Stimulated activated CD4-positive, alpha-beta T cell treated with anti-CD3 and anti-CD28 coated beads, Interleukin-1b, Interleukin-23, amount 100 ng/mL, for 24 hours (primary cell): ENCODE measurements at places on chromosomes 11 and 22.
A peak's percentile ranks its signal among the peaks of the same experiment; 100 is the strongest.

DNA sequence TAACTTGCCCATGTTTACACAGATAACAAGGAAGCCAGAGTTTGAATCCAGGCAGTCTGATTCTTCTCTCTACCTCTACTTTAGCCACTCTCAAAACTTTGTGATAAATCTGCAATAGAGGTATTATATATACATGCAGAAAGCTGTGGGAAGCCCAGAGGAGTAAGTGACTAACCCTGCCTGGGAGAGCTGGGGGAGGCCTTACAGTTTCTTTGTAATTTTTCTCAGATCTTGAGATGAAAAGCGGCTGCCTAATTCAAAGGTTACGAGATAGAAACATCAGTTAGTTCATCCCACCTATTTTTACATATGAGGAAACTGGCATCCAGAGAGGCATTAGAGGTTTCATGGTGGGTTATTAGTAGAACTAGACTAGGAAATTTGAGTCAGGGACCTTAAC is 4.9 kb downstream of the STIM1 start:
- no peak for DNase-seq

- no peak for DNase-seq
These were observed 9.0 kb downstream of the KIRREL3 start for GRCh38 chr11:126991596-126991995.

DNA sequence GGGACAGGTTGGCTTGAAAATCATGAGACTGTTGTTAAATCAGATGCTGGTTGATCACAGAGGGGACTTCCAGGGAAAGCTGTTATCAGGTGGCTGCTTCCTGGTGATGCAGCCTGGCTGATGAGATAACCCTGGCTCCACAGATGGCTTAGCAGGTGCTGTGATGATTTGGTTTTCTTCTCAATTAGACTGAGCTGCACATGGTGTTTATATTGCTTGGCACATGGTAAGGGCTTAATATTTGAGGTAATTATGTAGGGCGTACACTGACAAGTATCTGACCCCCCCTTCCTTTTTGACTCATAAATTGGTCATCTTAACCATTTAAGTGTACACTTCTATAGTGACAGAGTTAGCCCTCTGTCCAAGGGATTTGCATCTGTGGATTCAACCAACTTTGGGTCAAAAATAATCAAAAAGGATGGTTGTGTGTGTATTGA is 7.0 kb downstream of the RPS3 start:
- no peak for DNase-seq

GRCh38 chr11:8251616-8252295 is 11.9 kb downstream of the LMO1 start:
- no peak for DNase-seq

DNA sequence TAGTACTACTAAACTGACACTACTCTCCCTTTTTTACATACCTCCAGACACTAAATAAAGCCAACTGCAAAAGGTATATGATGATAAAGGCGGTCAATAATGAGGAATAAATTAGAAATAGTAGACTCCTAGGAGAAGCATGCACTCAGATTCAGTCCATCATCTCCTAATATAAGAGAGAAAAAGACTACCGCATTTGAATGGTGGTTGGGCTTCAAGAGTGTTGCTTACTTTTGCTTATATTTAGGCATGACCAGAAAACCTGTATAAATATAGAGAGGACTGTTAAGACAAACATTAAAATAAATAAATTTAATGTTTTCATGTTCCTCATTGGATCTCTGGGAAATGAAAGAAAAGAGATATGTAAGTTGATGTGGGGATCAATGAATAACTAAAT is 1137.0 kb downstream of the FAM181B start:
- no peak for DNase-seq

GRCh38 chr11:5910540-5910939 is 17.5 kb downstream of the OR52E5 start:
- DNase-seq: no peak

GRCh38 chr11:19632499-19632834 is 80.2 kb upstream of the NAV2 start:
- DNase-seq: no peak

DNA sequence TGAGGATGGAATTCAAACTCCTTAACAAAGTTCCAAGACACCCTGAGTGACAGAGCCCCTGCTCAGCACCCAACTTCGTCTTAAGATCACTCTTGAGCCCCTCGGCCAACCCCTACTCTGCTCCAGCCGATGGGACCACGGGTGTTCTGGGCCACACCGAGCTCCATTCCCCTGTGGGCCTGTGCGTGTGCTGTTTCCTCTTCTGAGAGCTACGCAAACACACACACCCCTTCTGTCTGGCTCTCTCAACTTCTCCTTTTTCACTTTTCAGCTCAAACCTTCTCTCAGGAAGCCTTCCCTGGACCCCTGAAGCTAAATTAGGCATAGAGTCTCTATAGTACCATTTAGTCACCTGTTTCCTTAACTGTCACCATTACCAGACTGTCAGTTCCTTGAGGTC is 37.5 kb upstream of the NNMT start:
- no peak for DNase-seq

DNA sequence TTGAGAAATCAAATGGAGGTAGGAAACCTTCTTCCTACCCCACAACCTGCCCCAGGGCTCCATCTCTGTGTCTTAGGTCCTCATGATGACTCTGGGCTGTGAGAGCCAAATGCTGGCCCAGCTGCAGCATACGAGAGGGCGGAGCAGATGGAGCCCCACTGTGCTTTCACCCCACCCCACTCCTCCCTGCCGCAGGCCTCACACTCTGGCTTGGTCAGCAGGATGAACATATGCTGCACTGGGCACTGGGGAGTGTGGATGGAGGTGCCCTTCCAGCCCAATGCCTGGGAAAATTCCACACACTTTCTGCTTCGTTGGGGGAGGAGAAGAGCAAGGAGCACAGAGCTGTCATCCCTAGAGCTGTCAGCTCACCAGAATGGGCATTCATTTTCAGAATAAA is 271.6 kb upstream of the CADM1 start:
- no peak for DNase-seq

DNA sequence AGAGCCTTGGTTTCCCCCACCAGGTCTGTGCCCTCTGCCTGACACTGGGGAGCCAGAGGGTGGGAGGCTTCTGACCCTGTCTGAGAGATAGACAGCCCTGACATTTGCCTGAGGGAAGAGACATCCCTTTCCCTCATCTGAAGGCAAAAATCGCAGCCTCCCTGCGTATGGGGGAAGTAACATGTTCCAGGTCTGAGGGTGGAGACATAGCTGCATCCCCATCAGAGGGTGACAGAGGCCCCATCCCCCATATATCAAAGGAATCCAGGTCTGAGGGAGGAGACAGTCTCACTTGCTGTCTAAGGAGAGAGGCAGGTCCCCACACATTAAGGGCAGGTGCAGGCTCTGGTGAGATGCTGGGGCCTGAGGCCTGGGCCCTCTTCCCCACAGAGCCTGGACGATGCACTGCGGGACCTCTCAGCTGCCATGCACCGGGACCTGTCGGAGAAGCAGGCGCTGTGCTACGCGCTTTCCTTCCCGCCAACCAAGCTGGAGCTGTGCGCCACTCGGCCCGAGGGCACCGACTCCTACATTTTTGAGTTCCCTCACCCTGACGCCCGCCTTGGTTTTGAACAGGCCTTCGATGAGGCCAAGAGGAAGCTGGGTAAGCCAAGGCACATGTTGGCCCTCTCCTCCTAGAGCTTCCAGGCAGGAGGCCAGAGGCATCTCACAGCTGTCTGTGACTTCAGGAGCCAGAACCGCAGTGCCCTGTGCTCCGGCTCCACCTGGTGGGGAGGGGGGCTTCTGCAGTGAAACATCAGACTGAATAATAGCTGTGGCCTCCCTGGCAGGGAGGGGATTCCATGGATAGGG is 16.1 kb upstream of the RELT start:
- no peak for DNase-seq

- no peak for DNase-seq
These were observed 107.7 kb upstream of the PLET1 start for GRCh38 chr11:112368381-112368780.

DNA sequence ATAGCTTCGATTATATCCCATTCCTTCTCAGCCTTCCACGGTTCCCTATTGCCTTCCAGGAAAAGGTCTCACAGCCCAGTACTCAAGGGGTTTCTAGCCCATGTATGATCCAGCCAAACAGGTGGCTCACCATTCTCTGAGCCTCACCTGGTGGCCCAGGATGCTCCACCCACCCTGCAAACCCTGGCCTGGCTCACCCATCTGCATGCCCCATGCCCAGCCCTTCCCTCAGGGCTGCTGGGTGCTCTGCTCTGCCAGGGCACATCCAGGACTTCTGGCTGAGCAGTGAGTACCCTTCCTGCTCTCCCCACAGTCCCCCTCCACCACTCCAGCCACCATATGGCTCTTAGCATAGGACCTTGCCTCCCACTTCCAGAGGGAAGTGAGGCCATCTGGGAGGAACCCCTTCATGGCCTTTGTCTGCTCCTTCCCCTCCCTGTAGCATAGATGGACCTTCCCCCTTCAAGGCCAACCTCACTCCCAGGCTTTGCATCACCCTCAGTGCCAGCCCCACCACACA is 5.8 kb upstream of the RCOR2 start:
- DNase-seq: no peak

DNA sequence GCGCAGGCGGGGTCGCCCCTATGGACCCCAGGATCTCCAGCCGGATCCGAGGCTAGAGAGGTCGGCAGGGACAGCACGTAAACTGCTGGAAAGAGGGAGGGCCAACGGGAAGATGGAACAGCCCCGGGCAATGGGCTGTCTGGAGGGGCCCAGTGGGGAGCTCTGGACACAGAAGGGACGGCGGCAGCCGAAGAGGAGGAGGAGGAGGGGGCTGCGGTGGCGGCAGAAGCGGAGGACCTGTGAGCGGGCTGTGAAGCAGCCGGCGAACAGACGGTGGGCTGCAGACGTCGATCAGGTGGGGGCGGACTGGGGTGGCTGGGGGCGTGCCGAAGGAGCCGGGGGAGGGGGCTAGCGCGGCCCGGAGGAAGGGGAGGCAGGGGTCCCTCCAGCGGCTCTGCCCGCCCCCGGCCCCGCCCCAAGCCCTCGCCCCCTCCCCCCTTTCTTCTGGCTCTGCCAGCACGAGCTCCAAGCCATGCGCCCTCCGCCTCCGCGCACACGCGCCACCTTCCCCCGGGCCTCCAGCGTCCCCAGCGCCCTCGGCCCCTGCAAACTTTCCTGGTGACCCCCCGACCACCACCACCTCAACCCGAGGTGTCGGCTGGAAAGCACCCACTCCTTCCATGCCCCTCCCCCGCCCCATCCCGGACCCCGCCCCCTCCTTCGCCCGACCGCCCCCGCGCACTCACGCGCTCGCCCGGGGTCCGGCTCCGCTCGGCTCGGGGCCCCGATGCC is 432 bp downstream of the TNKS1BP1 start:
- DNase-seq: no peak

GRCh38 chr22:30286813-30287647 is 2.3 kb downstream of the CASTOR1 start:
- DNase-seq: peak; percentile 80
